ENCODE measurements at places on chromosomes 7 and 10.

- no peak for ATAC-seq
Measured at GRCh38 chr7:37349979-37350590, 98.6 kb downstream of the ELMO1 start.

DNA sequence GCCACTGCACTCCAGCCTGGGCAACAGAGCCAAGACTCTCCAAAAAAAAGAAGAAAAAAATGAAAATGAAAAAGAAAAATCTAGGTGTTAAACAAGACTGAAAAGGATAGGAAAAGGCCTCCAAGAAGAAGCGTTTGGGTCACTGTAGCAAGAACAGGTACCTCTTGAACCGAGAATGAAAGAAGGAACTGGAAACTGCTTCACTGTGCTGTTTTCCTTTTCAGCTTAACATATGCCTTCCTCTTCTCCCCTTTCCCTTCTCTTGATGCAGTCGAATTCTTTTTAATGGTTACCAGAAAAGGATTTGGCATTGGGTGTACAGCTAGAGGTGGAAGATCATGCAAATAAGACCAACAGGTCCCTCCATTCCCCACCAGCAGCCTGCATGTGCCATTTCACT is 28.1 kb downstream of the LRRC4 start:
- no peak for ATAC-seq

DNA sequence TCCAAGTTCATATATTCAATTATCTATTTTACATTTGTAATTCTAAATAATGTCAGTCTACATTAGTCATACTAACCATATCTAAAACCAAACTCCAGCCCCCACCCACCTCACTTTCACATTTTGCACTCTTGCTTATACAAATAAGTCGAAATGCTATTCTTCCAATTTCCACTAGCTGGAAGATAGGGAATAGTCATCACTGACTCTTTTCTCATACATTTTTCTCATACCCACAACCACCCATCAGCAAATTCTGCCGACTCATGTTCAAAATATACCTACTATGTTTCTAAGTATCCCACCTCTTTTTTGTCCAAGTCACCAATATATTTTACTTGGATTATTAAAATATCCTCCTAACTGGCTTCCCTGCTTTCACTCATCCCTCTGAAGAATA is 93.2 kb upstream of the DGKB start:
- no peak for ATAC-seq

GRCh38 chr10:49074836-49075682 is 40.3 kb downstream of the VSTM4 start:
- no peak for ATAC-seq

DNA sequence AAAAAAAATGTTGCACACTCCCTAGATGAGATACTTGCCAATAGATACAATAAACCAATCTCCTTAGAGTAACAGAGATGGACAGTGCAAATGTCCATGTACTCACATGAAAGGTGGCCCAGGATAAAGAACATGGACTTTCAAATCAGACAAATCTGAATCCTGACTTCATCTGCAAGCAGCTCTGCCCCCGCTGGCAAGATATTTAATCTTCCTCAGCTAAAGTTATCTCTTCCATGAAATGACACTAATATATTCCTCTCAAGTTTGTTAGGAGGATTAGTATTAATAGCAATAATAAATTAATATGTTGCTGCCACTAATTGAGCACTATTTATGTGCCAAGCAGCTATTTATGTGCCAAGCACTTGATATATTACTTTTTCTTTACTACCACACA is 148.6 kb upstream of the YAE1 start:
- no peak for ATAC-seq

DNA sequence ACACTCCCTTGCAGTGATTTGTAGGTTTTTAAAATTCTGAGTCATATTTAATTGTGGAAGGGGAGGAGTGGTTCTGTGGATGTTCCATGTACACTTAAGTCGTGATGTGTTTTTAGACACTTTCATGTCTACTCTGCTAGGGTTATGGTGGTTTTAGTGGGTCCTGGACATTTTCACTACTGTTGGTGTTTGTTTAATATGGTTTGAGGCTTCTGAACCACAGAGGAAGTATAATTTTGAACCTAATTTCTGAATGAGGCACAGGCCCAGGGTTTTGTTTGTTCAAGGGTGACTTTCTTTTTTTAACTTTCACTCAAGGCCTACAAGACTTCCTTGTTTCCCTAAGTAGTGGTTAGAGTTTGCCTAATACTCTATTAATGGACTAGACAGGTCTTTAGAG is 13.3 kb downstream of the SLC26A5 start:
- no peak for ATAC-seq

DNA sequence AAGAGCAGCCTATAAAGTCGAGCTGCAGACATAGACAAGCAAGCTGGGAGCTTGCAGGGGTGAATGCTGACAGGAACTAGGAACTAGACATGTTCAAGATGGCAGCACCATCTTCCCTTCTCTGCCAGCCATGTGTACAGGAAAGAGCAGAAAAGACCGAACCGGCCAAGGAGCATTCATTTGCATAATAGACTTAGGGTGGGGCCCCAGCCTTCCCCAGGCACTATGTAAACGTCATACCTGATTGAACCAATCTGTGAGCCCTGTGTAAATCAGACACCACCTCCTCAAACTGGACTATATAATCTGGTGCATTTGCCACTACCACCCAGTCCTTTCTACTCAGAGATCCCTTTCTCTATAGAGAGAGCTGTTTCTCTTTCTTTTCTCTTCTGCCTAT is 106.9 kb upstream of the FAM3C start:
- ATAC-seq: no peak

GRCh38 chr7:84484502-84485079 is 290.0 kb upstream of the SEMA3A start:
- ATAC-seq: no peak

GRCh38 chr7:24436131-24436920 is 136.9 kb upstream of the PALS2 start:
- no peak for ATAC-seq

DNA sequence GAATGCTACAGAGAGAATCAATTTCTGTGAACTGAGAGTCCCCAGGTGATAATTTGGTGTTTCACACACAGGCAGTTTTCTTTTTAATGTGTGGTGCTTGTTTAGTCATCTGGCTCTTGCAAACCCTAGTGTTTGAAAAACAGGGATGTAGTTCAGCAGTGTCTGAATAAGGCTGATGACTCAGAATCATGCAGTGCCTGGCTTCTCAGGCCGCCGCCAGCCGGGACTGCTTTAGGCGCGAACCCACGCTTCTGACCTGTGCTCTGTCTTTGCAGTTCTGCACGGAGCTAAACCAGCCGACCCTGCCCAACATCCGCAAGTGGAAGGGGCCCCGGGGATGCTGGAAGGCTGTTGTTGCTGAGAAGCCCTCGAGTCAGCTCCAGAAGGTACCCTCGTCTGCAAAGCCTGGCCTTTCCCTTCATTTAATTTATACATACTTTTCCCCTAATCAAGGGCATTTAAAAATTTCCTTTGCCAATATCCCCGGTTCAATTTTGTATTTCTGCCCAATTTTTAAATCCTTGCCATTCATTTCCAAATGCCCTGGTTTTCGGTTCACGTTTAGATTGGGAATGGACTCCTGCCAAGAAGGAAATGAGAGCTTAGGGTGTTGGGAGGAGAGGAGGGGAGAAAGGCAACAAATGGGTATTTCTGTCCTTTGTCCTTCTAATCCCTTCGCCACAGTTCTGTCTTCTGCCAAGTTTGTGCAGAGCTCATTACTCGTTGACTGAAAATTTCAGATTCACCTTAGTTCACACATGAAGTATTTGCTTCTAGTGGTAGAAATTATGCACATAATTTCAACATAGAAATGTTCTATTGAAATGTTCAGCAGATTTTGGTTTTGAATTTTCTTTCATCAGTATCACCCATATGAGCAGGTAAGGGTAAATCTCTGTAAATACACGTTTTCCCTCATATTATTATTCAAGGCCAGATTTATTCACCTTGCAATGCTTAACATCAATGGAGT is 108.5 kb upstream of the ANLN start:
- ATAC-seq: peak; percentile 80

DNA sequence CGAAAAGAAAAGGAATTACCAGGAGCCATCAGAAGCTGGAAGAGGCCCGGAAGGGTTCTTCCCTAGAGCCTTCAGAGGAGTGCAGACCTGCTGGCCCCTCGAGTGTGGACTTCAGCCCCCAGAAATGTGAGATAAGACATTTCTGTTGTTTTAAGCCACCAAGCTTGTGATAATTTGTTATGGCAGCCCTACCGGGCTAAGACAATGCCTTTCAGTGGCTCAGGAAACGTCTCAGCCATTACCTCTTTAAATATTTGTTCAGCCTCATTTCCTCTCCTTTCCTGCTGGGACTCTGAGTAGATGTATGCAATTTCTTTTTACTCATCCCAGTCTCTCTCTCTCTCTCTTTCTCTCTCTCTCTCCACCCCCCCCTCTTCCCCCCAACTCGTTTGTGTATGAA is 174.7 kb upstream of the GRB10 start:
- no peak for ATAC-seq

DNA sequence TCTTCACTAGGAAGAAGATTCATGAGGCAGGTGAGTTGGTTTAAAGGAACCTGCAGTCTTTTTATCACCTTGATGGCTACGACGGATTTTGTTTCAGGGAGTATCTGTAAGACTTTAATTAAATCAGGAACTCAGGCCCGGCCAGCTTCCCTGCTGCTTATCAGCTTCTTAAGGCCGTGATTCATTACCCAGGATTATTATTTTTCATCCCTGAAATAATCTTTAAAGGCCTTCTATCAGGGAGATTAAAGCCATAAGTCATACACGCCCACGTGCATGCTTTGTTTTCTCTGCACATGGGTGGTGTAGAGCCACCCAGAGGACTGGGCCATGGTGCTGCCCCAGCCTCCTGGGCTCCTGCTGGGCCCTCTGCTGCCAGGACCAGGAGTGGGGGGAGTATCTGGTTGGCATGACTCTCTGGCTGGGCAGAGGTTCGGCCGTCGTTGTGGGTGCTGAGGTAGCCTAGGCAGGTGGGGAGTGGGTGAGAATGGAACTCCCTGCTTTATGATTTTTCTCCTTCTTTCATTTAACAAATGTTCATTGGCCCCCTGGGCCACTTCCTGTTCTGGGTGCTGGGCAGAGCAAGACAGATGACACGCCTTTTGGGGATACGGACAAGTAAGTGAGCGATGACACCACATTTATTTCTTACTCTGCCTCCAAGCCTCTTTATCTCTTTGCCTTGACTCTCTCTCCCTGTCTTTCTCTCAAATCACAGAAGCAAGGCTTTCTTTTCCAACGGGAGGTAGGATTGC is 39.0 kb upstream of the PCBD1 start:
- no peak for ATAC-seq

DNA sequence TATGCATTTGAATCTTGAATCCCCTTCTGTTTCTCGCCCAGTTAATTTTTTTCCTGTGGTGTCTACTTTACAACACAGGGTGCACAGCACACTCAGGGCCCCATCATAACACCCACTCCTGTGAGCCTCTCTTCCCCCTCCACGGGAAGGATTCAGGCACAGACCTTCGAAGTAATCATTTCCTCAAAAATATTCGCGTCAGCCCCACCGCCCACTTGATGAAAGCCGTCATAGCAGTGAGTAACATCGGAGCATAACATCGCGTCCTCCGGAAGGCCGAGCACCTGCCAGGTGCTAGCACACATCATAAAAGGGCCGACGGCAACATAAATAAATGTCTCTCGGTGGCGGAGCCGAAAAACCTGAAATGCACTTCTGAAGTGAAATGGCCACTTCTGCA is 201.7 kb upstream of the ADARB2 start:
- no peak for ATAC-seq
